ENCODE measurements at places on chromosomes 5 and 9.

- DNase-seq = no peak
These were observed 28.2 kb downstream of the PRELID2 start for GRCh38 chr5:145806923-145807322.

DNA sequence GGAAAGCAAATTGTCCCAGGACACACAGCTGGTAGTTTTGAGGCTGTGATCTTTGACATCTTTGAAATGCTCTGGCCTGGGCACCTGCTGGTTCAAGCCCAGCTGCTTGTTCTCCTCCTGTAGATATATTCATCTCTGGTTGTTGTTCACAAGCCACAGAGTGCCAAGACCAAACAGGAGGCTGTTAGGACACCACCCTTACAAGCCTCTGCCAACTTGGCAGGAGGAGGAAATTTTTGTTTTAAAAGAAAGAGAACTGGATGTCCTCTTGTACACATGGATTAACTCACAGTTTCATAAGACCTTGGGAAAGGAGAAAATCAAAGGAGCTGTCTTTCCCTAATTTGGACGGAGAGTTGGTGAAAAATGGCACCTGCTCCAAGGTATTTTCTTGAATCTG, 8.5 kb upstream of the ZFP62 start:
- DNase-seq = no peak

DNA sequence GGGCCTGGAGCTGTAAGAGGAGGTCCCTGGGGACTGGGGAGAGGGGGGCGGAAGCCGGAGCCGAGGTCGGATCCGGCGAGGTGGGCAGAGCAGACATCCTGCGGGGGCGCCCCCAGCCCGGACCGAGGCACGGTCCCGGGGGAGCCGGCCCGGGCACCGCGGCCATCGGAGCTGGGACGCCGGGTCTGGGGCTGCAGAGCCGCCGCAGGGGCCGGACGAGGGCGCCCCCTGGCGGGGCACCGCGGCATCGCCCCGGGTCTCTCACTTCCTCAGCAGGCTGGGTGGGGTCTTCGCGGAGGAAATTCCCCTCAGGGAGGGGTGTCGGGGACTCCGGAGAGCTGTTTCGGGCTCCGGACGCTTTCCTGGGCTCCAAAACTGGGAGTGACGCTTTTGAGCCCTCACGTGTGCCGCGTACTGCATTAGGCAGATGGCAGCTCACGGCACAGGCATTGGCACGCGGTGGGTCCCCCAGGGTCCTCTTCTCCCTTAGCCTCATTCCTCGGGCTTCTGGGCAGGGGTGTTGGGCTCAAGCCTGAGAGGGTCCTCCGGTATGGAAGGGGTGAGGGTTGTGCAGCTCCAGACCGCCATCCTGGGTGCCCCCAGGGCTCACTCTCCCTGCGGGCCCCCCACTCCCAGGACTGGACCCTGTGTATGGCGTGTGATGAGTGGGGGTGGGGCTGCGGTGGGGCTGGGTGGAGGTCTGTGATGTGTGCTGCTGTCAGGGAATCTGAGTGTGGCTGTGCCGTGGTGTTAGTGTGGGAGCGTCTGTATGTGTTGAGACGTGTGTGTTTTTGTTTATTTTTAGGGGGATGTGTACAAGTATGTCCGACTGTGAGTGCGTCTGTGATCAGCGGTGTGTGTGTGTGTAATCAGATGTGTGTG, 29.6 kb downstream of the LHX2 start:
- DNase-seq = peak; percentile 63

DNA sequence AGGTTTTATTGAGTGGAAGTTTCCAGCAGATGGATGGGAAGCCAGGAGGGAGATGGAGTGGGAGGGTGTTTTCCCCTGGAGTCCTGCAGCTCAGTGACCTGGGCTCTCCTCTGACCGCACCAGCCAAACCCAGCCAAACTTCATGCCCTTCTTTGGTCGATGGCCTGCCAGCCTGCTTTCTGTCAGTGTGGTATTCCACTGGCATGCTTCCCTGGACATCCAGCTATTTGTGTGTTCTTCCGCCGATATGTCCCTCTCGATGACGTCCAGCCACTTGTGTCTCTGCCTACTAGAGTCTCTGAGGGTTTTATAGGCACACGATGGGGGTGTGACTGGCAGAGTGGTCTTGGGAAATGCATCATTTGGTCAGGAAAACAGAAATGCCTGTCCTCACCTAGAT, 33.8 kb downstream of the GPBP1 start:
- no peak for DNase-seq

- DNase-seq = no peak
These were observed 139.4 kb upstream of the SLC12A2 start for GRCh38 chr5:127944125-127944524.

DNA sequence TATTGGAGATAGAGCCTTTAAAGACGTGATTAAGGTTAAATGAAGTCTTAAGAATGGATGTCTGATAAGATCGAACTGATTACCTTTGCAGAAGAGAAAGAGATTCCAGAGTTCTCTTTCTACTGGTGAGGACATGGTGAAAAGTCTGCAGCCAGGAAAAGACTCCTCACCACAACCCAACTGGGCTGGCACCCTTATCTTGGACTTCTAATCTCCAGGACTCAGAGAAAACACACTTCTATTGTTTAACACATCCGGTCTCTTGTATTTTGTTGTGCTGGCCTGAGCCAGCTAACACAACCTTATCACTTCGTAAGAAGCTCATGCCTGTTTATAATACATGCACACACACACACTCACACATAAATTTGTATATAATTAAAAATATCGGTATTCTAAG, 489.1 kb downstream of the PRDM9 start:
- no peak for DNase-seq

DNA sequence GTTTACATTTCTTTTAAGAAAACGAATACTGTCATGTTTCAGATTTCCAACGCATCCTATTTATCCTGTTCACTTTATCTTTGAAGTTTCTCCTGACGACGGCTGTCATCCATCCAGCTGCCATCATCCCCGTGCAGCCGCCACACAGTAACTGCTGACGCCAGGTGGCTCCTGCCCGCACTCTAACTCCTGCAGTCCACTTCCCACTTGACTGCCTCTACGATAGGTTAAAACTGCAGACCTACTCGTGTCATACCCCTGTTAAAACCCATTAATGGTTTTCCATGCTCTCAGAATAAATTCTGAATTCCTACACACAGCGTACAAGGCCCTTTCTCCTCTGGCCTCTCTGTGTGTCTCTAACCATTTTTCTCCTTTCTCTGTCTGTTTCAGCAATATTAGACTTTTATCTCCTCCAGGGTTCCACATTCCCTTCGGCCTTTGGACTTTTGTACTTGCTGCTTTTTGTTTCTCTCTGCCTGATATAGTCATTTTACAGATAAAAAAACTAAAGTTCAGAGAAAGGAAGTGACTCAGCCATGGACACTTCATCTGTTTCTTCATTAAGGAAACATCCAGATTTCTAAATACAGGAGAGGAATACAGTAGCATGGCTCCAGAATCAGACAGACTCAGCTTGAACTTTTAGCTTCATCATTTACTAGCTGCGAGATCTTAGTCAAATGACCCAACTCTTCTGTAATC, 84.9 kb downstream of the ADAMTS12 start:
- DNase-seq = peak; percentile 29

DNA sequence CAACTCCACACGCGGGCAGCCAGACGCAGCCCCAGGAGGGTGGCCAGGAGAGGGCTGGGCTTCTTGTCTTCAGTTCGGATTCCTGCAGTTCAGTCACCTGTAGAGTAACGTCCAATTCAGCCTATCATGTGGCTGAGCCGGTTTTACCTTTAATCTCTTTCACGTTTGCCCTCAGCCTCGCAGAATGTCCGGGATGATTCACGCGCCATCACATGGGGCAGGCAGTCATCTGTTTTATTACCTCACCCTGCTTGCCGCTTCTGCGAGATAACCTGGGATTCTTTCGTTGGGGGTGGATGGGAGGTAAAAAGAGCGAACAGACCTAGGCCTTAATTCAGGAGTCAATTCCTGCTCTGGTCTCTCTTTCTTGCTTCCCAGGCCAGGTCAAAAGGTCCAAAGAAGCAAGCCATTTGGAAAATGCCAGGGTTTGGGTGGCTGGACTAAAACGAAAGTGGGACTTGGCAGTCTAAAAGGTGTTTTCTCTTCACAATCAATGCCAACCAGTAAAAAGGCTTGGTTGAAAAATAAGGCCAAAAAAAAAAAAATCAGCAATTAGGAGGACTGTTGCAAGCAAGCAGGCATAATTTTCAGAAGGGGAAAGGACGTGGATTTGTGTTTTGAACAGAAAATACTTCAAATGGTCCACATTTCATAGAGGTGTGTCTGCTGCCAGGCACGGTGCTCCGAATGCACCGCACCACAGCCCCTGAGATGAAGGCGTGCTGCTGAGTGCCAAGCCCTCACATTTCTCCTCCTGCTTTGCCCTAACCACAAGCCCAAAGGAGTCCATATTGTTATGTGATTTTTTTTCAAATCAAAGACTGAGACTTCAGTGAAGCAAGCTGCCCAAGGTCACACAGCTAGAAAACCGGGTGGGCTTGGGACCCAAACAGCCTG, 2.8 kb upstream of the WWC1 start:
- DNase-seq = peak; percentile 90

DNA sequence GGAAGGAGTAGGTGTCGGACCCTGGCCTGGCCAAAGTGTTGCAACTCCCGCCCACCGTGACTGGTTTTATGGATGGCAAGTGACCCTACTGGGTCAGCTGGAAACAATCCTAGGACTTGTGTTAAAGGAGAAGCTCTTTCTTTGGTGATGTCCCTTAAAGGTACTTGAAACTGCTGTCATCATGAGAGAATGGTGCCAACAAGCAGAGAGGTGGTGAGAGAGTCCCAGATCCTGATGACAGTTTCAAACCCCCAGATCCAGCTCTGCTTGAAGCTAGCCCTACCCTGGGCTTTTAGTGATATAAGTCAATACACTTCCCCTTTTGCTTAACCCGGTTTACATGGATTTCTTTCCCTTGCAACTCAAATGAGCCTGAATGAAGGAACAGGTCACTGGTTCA, 72.5 kb upstream of the UBTD2 start:
- no peak for DNase-seq

DNA sequence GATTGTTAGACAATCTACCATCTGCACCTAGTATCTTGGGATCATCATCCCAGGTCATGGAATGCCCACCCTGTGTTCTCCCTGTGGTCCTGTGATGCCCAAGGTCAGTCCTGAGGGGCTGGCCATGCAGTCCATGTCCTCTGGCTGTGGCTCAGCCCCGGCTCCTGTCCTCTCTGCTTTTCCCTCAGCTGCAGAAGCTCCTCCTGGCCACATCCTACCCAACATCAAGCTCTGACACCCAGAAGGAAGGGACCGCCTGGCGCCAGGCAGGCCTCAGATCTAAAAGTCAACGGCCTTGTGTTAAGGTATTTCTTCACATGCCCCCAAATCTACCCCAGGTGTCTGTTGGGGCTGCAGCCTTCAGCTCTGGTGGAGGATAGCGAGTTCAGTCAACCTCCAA, 100.5 kb downstream of the PPARGC1B start:
- no peak for DNase-seq

DNA sequence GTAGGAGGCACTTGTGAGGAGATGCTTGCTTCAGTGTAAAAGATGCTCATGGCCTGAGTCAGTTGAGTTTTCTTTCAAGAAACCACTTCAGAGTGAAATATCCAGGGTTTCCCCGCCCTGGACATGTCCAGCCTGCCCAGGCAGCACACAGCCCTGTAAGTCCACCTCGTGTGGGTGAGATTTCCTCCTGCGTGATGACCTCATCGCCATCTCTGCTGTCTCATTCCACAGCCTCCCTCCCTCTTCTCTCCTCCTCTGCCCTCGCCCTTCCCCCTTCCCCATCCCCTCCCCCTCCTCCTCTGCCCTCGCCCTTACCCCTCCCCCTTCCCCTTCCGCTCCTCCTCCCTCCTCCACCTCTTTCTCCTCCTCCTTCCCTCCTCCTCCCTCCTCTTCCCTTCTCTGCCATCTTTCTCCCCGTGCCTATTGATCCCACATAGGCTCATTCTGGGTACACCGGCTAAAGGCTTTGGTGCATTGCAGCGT, 34.0 kb upstream of the NCS1 start:
- peak; percentile 78 for DNase-seq

- DNase-seq = no peak
These were observed 22.2 kb downstream of the RGS3 start for GRCh38 chr9:113485761-113486115.

DNA sequence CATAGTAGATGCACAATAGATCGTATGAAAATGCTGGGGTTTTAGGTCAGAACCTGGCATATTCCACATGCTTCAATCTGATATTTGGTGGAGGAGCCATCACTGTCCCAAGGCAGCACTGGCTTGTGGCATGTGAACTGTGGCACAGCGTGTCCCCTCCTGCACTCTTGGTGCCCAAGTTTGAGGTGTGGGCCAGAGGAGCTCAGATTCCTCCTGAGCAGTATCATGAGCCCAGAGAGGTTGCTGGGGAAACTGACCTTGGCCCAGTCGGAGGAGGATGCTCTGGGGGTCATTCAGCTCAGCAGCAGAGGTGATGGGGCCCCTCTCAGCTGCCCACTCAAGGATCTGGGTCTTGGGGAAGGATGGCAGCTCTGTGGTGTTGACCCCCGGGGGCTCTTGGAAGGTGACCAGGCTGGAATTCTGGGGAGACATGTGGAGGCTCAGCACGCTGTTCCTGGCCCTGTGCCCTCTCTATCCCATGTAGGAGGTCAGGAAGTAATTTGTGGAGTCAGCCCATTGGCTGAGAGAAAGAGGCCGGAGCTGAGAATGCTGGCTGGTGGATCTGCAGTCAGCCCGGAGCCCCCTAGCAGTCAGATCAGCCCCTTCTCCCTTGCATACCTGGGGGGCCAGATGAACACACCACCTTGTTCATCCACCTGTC, 23.7 kb downstream of the FPGS start:
- no peak for DNase-seq

- DNase-seq = no peak
These were observed 19.2 kb upstream of the PITX1 start for GRCh38 chr5:135053278-135053677.

DNA sequence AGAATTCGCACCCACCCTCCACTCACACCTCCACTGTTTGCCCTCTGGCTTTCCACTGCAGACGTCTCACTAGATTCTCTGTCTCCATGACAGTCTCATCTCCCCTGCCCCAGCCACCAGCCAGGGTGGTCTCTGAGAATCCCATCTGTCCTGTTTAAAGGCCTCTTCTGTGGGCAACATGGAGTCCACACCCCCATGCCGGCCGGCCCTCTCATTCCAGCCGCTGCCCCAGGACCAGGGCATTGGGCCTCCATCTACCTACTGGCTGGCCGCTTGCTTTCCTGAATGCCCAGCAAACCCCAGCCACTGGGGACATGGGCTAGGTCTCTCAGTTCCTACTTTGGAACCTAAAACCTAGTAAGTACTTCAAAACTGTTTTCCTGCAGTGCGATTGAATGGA, 65.6 kb upstream of the RUFY1 start:
- no peak for DNase-seq

DNA sequence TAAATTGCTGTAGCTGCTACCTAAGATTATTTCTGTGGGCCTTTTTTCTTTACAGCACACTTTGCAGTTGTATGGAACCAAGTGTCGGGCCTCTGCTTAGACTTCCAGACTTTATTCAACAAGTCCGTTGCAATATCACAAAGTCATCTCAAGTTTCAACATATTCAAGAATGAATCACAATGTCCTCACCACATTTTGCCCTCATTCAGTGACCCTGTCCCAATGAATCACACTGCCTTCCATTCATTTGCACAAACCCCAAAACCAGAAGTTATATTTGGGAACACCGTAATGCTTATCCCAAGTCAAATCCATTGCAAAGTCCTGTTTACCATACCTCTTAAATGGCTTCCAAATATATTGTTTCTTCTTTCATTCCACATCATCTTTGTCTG, 439.6 kb downstream of the CSNK1G3 start:
- no peak for DNase-seq

Measured in hepatocyte (in vitro differentiated cells).